Substantia nigra (tissue), 51 donors: ENCODE measurements at places on chromosomes 1 and 21.

- DNase-seq, result no peak
Measured at GRCh38 chr1:236033336-236033735, 31.6 kb downstream of the NID1 start.

GRCh38 chr1:91764471-91765115 is 121.4 kb downstream of the TGFBR3 start:
- DNase-seq, result no peak

GRCh38 chr1:186901631-186902030 is 72.9 kb downstream of the PLA2G4A start:
- no peak for DNase-seq

GRCh38 chr1:219732814-219733491 is 120.0 kb upstream of the ZC3H11B start:
- no peak for DNase-seq

DNA sequence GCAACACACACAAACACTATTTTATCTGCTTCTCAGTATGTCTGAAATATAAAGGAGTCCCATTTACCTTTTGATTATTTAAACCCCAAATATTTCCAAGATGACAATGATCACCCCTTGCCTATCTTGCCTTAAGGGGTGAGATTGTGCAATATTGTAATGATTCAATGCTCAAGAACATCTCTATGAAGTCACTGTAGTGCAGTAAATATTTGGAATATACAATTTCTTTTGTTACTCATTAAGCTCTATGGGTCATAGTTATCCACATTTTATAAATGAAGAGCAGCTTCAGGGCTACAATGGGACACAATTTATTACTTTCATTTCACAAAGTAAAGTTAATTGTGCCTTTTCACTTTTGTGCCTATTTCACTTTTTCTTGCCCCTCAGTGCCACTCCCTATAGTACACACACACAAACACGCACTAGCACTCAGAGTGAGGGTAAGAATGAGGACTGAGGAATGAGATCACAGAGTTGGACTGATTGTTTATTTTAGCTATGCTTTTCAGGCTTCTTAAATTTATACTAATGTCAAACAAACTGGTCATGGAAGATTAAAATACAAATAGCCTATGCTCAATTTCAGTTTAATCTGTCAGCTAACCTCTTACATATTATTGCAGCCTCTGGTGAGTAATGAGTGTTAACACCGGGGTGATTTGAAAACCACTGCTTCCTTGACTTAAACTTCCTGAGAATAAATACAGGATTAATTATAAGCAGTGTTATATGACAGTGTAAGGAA is 521.0 kb upstream of the B3GALT2 start:
- no peak for DNase-seq

DNA sequence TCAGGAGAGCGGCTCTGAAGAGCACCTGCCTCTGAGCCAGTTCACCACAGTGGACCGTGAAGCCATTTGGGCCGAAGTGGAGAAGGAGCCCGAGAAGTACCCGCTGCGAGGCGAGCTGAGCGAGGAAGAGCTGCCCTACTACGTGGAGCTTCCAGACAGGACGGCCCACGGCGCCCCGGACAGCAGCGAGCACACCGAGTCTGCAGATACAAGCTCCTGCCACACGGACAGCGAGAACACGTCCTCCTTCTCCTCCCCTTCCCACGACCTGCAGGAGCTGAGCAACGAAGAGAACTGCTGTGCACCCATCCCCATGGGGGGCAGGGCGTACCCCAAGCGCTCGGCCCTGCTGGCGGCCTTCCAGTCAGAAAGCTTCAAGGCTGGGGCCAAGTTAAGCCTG is 74.9 kb upstream of the MORC3 start:
- no peak for DNase-seq

- DNase-seq, result no peak
Measured at GRCh38 chr1:206657751-206658150, 22.4 kb downstream of the DYRK3 start.

DNA sequence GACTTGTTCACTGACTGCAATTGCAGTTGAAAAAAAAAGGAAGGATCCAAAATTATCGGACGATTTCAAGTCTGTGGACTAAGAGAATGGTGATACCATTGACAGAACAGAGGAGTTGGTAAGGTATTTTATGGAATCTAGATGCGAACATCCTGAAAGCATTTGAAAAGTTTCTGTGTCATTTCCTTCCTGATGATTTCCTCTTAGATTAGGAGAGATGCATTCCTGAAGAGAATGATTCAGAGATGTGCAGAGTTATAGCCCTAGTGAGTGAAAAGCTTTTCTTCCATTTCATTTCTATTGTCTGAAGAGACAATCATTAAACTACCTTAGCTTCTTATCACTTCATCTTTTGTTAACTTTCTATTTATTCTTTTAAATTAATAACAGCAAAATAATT is 200.0 kb downstream of the KCNK2 start:
- DNase-seq, result no peak

DNA sequence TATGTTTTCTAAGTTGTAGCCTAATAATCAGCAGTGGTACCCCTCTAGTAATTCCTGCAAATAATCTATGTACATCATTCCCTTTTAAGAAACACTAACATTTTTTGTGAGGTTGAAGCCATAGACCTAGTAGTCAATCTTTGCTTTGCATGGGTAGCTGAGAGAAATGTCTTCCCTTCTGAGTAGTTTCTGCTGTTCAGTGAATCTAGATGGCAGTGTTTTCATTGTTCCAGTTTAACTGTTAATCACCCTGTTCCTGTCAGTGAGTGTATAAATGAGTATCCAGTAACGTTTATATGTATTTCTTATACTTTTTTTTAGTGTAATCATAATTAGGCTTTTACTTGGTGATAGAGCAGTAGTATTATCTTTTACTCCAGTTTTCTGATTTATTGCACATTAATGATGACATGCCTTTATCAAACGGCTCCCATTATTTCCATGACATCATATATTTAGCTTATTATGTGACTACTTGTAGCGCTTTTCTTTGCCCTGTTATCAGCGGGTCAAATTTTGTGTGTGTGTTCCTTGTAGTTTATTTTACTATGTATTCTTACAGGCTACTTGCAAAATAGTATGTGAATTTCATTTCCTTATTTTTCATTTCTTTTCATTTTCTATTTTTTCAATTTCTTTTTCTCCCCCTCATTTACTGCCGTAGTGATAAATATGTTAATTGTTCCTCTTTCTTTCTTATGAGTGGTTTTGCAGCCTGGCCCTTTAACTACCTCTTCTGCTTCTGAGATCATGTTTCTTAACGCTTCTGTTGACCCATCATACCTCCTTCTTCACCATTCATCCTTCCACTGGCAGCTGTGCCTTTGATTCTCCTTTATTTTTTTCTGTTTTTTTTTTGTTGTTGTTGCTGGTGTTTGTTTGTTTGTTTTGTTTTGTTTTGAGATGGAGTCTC is 18.8 kb downstream of the CEP350 start:
- DNase-seq, result no peak

GRCh38 chr21:31974454-31974985 is 101.7 kb downstream of the HUNK start:
- DNase-seq, result no peak

DNA sequence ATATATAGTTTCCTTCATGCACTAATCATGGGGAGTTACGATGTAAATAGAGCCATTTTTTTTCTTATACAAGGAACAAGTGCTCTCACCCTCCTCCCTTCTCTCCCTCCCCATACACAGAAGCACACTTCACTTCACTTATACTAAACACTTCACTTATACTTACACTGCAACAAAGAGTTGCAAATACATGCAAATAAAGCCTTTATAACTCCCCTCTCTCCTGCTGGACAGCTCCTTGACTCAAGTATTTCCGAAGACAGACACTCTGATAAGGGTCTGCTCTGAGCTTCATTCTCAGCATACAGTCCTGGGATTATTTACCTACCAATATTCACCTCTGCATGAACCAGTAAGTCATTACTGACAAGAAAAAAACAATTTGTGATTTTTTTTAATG is 35.6 kb upstream of the ERG start:
- no peak for DNase-seq

DNA sequence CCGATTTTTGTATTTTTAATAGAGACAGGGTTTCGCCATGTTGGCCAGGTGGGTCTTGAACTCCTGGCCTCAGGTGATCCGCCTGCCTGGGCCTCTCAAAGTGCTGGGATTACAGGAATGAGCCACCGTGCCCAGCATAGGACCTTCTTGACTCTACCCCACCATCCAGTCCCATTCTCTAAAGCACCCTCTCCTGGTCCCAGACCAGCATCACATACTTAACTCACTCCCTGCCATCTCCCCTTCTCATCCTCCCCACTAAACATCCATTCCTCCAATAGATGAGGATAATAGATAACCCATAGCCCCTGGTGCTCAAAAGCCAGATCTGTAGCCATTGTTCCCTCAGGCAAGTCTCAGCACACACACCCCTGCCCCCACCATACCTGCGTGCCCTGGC is 2.1 kb downstream of the ENTREP3 start:
- DNase-seq, result no peak

DNA sequence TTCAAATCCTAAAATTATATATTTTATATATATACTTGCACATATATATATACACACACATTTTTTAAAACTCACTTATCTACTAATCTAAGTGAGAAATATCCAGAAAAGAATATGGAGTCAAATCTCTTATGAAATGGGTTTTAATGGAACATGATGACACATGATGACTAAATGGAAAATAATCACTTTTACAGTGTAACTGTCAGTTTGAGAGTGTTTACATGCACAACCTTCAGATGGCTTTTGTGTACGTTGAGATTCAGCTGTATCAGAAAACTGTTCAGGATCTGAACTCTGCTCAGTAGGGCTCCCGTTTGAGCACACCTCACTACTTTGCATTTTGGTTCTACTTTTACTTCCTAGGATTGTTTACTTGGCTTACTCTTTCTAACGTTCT is 189.8 kb downstream of the DNAH14 start:
- no peak for DNase-seq

DNA sequence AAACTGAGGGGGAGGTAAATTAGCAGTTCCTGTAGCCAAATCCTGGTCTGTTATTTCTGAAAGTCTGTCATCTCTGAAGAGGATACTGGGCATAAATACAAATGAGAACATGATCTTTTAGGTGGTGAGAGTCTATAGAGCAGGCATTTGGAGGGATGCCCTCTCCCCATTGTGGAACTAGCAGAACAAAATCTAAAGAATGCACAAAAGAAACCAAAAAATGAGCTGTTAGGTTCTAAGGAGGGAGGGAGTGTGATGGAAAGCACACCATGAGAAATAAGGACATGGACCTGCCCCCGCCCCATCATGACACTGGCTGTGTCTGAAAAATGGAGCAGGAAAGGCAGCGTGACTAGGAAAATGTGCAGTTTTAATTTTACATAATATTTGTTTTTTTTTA is 262.0 kb downstream of the KIF26B start:
- no peak for DNase-seq

- DNase-seq, result no peak
Measured at GRCh38 chr1:72010094-72010431, 272.3 kb downstream of the NEGR1 start.

DNA sequence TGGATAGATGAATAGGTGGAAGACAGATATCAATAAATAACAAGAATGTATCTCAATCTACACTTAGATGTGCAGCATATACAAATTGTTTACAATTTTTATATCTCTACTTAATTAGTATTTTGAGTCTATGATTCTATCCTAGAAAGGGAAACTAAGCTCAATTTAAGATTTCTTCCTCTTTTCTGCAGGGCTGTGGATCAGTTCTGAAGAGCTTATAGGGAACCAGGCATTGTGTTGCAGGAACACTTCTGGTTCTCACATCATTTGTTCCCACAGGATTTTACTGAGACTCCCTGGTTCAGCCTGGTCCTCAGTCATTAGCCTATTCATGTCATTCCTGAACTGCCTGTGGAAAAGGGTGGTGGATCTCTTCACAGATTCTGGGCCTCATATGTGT is 105.8 kb downstream of the TNFSF18 start:
- DNase-seq, result no peak

DNA sequence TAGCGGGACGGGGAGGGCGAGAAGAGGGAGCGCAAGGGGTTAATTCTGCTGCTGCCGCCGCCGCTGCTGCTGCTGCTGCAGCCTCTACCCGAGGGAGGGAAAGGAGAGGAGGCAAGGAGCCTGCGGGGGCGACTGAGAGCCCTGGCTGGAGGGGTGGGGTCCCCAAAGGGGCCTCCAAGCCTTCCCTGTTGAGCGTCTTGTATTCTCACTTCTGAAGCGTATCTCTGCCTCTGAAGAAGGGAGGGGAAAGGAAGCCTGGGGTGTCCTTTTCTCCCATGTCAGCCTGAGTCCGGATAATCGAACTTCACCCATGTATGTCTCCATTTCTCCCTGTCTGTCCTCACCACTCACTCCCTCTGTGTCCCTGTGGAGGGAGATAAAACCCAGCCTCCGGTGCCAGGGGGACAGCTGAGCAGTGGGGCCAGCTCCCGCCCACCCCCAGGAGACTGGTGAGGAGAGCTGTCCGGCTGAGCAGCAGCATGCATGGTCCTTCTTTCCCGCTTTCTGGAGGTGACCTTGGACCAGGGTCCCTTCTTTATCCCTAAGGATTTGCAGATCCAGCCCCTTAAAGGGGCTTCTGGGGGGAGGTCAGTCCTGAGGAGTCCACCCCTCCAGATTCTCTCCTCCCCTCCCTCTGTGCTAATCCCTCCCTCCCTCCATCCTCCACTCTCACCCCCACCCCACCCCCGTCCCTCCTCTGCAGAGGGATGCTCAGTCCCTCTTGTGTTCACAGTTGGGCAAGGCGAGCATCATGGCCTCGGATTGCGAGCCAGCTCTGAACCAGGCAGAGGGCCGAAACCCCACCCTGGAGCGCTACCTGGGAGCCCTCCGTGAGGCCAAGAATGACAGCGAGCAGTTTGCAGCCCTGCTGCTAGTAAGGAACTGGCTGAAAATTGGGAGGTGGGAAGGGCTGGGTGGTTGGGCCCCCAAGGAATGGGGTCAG is 1.0 kb downstream of the NCDN start:
- DNase-seq, result no peak

DNA sequence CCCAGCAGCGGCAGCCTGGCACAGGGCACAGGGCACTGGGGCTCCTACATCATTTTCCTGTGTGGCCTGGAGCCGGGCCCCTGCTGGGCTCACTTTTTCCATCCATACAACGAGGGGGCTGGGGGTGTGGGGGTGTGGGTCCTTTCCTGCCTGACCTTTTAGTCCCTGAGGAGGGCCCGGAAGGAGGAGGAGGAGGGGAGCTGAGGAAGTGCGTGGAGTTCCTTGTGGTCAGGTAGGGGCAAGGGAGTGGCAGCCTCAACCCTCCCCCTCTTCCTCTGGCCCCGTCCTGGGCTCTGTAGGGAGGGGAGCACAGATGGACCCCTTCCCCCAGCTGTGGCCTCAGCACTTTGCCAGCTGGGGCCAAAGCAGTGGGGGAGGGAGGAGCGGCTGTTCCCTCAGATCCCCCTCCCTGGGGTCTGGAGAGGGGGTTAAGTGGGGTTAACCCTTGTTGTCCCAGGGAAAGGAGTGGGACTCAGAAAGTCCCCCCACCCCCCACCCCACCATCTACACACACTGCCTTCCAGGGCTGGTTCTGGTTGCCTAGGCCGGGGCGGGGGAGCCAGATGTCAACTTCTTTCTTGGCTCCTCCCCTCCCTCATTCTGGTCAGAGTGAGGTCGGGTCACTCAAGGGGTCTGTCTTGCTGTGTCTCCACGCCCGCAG is 5.7 kb downstream of the NTRK1 start:
- no peak for DNase-seq

GRCh38 chr1:81435175-81435574 is 365.6 kb upstream of the ADGRL2 start:
- DNase-seq, result no peak
